SK-N-MC (cell line): ENCODE measurements at places on chromosomes 3 and 15.

- peak; percentile 18 for DNase-seq
Observed at GRCh38 chr3:156483961-156484787, 70.7 kb downstream of the SSR3 start.

GRCh38 chr3:190017521-190018288, 103.0 kb downstream of the P3H2 start:
- no peak for DNase-seq

DNA sequence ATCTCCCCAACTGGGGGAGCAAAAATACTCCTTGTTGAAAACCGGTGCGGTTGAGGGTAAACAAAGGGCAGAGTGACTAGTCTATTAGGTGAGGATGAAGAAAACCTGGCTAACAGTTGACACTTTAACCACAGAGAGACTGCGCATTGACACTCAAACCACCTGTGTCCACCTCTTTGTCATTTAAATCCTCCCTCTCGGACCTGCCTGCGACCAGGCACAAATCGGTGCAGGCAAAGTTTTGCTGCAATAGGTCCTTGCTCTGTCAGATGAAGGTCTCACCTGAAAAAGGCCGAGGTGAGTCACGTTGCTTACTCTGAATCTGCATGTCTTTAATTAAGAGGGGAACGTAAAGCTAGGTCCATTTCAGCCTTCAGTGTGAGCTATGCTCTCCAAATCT, 494.1 kb upstream of the DPPA4 start:
- DNase-seq = no peak

- no peak for DNase-seq
Observed at GRCh38 chr3:195889870-195890295, 18.5 kb downstream of the TNK2 start.

GRCh38 chr15:26081758-26082220, 218.7 kb upstream of the ATP10A start:
- no peak for DNase-seq

DNA sequence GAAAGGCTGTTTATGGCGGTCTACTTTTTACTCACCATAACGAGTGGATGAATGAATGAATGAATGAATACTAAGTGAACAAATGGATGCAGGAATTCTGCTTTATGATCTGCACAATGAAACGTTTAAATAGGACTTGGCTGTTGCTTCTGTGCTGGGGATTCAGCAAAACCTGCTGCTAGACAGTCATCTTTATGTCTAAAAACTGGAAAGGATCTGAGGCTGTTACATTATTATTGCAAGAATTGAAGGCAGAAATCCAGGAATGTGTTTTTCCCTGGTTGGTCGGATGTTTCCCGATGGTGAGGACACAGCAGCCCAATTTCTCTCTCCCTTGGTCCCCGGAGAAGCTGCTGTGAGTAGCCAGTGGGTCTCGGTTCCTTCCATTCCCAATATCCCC, 94.2 kb downstream of the GABRG3 start:
- DNase-seq = no peak
